ENCODE measurements at places on chromosomes 16 and 17.

- no peak for DNase-seq
Observed at GRCh38 chr17:43456661-43457361, 27.0 kb upstream of the DHX8 start.

DNA sequence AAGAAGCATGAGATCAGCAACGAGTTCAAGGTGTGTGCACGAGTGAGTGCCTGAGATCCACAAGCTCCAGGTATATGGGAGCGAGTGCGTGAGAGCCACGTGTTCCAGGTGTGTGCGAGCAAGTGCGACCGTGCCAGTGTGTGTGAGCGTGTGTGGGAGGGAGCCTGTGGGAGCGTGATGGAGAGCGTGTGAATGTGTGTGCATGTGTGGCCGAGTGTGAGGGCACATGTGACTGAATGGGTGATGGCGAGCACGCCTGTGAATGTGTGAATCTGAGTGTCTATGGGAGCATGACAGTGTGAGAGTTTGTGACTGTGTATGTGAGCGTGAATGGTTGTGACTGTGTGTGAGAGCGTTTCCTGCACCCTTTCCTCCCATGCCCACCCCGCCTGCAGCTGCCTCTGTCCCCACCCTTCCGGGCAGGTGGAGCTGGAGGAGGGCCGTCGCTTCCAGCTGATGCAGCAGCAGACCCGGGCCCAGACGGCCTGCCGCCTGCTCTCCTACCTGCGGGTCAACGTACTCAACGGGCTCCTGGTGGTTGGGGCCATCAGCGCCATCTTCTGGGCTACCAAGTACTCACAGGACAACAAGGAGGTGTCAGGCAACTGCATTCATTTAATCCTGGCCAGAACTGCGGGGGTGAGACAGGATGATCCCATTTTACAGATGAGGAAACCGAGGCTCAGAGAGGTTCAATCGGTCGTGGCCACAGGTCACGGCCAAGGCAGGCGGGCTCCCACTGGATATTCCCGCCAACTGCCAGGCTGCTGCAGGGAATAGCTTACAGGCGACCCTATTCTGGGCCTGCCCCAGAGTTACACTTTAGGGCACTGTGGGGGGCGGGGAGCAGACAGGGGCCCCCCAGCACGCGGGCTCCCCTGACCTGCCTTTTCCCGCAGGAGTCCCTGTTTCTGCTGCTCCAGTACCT is 3.7 kb downstream of the TMC8 start:
- DNase-seq = peak; percentile 81

- no peak for DNase-seq
Observed at GRCh38 chr16:907842-908241, 62.9 kb downstream of the LMF1 start.

GRCh38 chr16:22786284-22786683 is 27.7 kb upstream of the HS3ST2 start:
- no peak for DNase-seq

GRCh38 chr16:7333180-7333725 is 608 bp downstream of the RBFOX1 start:
- no peak for DNase-seq

GRCh38 chr17:45339646-45340605 is 23.1 kb upstream of the MAP3K14 start:
- DNase-seq = no peak

DNA sequence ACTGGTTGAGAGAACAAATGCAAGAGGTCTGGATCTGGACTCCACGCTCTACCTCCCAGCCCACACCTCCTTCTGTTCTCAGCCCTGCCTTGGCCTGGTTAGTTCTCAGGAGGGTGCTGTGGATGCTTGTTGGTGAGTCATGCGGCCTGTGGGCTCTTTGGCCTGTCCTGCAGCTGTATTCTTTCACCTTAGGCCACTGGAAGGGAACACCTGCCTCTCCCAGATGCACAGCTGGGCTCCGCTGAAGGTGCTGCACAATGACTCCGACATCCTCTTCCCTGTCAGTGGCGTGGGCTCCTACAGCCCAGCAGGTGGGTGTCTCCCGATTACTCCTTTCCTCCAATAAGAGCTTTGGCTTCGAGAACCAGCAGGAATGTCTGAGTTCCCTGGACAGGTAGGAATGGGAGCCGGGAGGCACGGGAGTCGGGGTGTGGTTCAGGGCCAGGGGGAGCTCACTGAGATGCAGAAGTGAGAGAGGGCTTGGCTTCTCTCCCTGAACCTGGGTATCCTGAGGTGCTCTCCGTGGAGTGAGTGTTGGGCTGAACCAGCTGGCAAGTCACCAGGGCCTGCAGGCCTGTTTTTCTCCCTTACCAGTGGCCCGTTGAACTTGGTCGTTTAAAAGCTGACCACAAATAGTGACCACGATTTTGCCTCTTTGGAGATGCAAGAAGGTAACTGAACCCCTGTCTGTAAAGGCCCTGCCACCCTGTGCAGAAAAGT is 85.0 kb downstream of the SNX29 start:
- DNase-seq = no peak

- peak; percentile 76 for DNase-seq
Observed at GRCh38 chr17:8122924-8123694, 797 bp downstream of the HES7 start.

GRCh38 chr17:48148854-48149786 is 41.6 kb downstream of the SNX11 start:
- no peak for DNase-seq

DNA sequence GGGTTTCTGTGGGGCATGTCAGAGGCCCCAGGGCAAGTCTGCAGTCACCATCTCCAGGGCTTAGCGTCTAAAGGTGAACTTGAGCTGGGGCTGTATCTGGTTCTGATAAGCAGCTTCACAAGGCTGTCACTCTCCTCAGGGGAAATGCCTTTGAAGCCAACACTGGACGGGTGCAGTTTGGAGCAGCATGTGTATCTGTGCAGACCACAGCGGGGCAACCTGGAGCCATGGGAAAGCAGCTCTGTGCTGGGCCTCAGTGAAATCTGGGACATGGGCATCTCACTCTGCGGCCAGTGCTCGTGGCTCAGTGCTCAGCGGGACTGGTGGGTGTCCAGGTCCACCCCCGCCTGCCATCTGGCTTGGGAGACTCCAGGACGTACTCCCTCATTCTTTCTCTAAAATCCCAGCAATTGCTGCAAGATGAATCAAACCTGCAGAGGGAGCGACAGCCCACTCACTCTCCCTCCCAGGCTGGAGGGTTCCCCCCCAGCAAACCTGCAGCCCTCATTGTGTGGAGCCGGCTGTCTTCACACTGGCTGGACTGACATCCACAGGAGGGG is 63.5 kb downstream of the PRMT7 start:
- DNase-seq = no peak

GRCh38 chr16:77439106-77439505 is 4.3 kb upstream of the ADAMTS18 start:
- DNase-seq = no peak

- DNase-seq = no peak
Observed at GRCh38 chr16:85153656-85154091, 41.4 kb upstream of the CIBAR2 start.

GRCh38 chr16:75097941-75098901 is 18.4 kb downstream of the LDHD start:
- DNase-seq = peak; percentile 81

- no peak for DNase-seq
Observed at GRCh38 chr16:56985288-56985961, 3.9 kb upstream of the NLRC5 start.

- DNase-seq = no peak
Observed at GRCh38 chr17:74865504-74866197, 6.0 kb upstream of the GRIN2C start.

DNA sequence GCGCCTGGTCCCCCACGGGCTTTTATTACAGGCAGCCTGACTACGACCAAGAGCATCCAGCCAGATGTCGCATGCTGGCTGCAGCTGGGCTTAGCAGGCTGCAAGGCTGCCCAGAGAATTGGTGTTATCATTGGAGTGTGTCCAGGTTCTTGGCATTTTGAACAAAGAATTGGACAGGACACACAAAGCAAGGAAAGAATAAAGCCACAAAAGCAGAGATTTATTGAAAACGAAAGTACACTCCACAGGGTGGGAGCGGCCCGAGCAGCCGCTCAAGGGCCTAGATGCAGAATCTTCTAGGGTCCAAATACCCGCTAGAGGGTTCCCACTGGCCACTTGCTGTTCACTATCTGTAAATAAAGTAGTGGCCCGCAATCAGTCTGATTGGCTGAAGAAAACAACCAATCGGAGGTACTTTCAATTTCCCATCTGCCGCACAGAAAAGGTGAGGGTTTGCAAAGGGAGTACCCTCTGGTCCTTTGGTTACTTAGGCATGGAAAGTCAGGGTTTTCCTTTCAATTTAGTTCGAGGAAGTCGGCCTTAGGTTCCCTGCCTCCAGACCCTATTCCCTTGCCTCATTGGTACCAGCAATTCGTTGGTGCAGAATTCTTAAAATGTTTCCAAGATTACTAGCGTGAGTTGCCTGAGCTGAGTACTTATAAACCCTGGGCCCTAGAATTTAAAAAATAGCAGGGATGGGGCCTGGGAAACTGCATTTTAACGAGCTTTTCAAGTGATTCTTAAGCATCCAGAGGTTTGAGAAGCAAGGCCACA is 38.5 kb upstream of the CNEP1R1 start:
- no peak for DNase-seq

- no peak for DNase-seq
Observed at GRCh38 chr16:79380995-79381602, 219.4 kb downstream of the MAF start.

GRCh38 chr17:1967213-1967612 is 57.9 kb downstream of the RTN4RL1 start:
- no peak for DNase-seq

DNA sequence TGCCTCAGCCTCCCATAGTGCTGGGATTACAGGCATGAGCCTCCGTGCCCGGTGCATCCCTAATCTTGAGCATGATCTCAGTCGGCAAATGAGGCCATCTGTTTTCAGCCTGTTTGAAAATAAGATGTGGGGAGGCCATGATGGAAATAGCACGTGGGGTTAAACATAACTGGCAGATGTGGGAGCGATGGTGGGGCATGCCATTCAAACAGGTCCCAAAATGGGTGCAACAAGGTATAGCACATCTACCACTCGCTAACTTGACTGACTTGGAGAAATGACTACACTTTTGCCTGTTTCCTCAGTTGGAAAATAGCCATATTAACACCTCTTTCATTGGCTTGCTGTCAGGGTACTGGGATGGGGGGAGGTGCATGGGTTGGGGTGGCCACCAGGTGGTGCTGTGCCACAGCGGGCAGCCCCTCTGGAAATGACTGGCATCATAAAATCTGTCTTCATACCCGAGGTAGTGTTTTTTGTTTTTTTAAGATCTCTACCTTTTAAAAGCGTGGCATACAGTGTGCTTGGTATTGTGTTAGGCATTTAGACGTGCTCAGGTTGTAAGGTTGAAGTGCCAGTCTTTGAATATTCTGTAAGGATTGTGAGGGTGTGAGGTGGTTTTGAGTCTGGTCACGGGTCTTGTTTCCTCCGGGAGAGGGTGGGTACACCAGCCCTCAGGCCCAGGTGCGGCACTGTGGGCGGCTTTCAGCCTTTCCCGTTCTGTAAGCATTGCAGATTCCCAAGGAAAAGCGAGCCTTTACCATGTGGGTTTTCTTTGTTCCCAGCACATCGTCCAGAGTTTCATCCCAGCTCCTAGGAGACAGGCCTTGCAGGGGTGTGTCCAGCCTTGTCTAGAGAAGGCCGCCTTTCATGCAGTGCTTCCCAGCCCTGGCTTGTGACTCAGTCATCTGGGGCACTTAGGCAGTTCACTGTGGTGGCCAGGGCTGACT is 2.9 kb upstream of the TTYH2 start:
- DNase-seq = peak; percentile 84

- DNase-seq = no peak
Observed at GRCh38 chr16:11391576-11391975, 46.3 kb downstream of the RMI2 start.

GRCh38 chr16:77308163-77308561 is 109.0 kb downstream of the SYCE1L start:
- no peak for DNase-seq

GRCh38 chr16:71631776-71632175 is 5.8 kb downstream of the MARVELD3 start:
- DNase-seq = no peak

- DNase-seq = no peak
Observed at GRCh38 chr16:69243479-69243878, 56.5 kb downstream of the SNTB2 start.

- no peak for DNase-seq
Observed at GRCh38 chr17:21530841-21531240, 154.7 kb downstream of the KCNJ12 start.

- no peak for DNase-seq
Observed at GRCh38 chr16:19939553-19939952, 54.9 kb upstream of the GPRC5B start.

- DNase-seq = no peak
Observed at GRCh38 chr16:4886151-4886550, 38.9 kb downstream of the UBN1 start.

- no peak for DNase-seq
Observed at GRCh38 chr17:82495844-82496528, 23.5 kb upstream of the FOXK2 start.

DNA sequence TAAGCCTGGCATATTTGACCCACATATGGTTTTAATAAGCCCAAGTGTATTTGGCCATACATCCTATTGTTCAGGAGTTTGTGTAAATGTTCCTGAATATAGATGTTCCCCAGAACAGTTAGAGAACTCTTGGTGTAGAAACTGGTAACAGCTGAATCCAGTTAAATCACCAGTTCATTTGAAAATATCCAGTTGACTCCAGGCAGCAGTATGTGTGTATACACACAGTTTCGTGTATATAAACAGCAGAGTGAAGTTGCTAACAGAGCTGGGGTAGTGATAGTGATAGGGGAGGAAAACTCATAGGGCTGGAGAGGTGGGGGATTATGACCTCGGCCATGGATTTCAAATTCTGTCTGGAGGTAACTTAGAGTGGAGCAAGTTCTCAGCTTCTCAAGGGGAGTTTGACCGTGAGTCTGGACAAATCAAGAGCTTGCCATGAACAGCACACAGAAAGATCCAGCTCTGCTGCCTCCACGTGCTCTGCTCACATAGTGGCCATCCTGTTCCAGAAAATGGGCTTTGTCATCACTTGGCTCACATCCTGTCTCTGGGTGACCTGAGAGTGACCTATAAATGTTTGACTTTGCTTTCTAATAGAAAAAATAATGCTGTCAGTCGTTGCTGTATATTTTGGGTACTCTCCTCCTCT is 30.6 kb upstream of the MMD start:
- DNase-seq = no peak

DNA sequence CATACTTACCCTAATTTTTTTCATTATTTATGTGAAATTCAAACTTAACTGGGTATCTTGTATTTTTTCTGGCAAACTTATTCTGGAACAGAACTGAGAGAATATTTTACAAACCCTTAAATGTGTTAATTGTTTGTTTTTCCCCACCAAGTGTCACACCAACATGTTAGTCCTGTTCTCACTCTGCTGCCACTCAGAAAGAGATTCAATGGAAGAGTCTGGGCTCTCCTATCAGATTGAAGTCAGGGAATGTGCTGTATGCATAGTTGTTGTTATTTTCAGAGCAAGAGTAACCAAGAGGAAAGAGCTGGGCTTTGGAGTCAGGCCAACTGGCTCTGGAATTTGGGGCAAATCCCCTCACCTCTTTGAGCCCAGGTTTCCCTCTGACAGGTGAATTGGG is 43.2 kb downstream of the SLC6A2 start:
- no peak for DNase-seq

GRCh38 chr17:77594416-77595209 is 363.9 kb upstream of the TNRC6C start:
- peak; percentile 31 for DNase-seq

Data from activated T-cell treated with anti-CD3 and anti-CD28 coated beads, Interleukin-2, amount 50 U/mL, for 24 hours (primary cell).